ENCODE measurements at places on chromosomes 6 and 20.

DNA sequence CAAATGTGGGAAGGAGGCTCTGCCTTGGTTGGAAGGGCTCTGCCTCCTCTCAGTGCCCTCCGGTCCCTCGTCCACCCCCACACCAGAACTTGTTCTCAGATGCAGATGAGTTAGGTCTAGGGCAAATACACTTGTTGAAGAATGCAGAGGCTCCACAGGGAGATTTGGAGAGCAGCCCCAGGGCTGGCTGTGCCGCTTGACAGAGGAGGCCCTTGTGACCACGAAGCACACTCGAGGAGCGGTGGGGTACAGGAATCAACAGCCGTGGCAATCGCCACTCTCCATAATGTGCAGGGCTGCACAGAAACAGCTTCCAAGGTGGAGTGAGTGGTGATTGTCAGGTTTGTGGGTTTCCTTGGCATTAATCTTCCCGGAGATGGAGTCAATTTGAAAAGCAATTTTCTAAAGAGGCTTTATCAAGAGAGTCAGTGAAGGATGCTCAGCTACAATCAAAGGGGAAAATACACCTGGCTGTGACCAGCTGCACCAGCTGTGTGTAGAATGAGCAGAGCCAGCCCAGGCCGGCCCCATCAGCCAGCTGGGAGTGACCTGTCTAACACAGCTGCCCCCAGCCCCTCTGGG lies 59.5 kb downstream of the BFSP1 start:
- no peak for DNase-seq

DNA sequence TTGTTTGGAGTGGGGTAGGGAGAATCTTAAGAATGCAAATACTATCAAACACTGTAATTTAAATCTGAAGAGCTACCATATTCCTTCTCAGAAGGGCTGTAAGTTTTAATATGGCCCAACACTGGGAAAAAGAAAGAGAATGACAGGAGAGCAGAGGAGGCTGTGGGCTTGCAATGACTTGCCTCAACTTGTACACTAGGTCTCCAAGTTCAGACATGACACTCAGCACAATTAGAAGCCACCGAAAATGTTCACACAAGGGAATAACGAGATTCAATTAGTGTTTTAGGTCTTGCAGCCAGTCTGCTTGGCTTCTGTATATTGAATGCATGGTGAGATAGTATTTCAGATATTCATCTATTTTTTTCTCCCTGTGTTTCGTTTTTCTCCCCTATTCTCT lies 89.4 kb downstream of the HS3ST5 start:
- no peak for DNase-seq

- DNase-seq, result no peak
Observed at GRCh38 chr20:10264166-10264558, 45.5 kb downstream of the SNAP25 start.

GRCh38 chr6:89122625-89123024 lies 4.8 kb upstream of the SRSF12 start:
- DNase-seq, result no peak

DNA sequence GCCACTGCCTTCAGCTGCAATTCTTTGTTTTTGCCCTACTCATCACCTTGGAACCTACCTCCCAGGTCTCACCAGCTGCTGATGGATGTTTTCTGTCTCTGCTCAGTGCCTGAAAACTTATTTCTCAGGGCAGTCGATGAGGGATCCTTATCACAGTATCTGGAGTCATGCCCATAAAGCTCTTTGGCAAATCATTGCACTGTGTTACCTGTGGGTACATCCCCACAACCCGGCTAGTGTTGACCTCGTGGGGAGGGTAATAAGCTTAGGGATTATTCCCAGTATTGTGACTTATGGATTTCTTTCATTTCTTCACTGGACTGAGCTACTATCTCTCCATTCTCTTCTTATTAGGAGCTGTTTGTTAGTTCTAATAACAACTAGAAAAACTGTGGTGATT lies 91.7 kb downstream of the ELOVL5 start:
- no peak for DNase-seq

- DNase-seq, result no peak
Observed at GRCh38 chr6:161067749-161068148, 76.2 kb downstream of the MAP3K4 start.

GRCh38 chr6:85185977-85186376 lies 263.9 kb upstream of the NT5E start:
- DNase-seq, result no peak

- DNase-seq, result no peak
Observed at GRCh38 chr6:12047792-12048432, 35.8 kb downstream of the HIVEP1 start.

DNA sequence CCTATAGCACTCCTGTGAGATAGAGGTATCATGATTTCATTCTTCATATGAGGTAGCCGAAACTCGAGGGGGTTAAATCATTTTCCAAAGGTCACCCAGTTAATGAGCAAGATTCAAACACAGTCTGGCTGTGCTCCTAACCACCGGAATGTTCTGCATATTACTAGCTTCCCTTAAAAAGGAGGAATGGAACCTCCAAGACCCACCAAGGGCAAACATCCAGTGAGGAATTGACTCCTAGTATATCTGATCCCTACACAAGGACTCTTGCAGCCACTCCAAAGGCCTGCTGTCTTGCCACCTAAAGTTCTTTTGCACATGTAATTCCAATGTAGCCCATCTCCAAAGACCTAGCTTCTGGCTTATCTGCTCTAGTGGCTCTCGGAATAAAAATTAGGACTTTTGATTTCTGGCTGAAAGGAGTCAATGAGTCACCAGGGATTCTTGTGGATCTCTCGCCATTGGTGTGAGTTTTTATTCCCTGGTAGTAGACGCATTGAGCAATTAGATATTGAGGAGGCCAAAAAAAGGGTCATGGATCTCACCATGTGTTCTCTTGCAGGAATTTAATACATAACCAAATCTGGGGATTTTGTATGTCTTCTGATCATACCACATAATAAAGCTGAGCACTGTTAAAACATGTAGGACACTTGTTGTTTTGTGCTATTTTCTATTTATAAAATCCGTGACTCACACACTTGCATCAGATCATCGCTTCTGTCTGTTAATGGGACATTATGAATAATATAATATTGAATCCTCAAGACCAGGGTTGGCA lies 9.1 kb downstream of the BCAS1 start:
- no peak for DNase-seq

DNA sequence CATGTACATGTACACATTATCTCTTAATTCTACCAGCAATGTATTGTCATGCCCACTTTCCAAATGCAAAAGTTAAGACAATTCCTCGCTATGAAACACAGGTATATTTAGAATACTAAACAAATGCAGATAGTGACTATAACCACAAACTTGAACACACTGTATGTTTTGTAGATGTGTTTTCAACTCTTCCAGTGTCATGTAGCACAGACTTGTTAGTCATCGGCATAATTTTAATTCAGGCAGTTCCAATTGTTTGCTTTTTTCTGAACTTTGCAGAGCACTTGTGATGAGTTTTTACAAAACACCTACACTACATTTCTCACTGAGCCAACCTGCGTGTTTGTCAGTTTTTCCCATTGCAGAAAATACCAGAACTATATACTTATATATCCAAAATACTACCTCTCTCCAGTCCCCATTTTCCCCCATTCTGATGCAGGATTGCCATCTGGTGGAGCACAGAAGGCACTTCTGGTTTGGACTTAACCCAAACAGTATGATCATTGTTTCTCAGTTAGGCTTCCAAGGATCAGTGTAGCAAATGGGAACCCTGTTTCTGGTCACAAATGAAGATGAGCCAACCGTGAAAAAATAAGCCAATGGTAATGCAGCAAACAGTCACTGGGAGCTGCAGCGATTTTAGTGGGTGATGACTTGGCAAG lies 143.4 kb downstream of the ADGRB3 start:
- DNase-seq, result no peak

DNA sequence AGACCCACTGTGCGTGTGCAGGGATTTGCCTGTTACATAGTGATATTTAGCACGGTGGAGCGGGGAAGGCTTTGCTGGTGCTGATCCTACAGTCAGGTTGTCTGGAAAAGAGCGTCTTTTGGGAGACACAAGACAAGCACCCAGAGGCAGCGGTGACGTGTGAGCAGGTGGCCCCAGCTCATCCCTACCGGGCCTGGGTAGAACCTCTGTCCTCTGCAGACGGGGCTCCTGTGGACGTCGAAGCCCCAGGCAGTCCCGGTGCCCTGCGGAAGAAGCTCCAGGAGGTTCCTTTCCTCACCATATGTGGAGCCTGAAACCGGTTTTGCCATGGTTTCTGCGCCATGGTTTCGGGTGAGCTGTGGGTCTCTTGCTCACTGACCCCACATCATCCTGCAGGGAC lies 68.9 kb upstream of the AFDN start:
- no peak for DNase-seq

- DNase-seq, result no peak
Observed at GRCh38 chr20:42609618-42610017, 580.1 kb downstream of the PTPRT start.

- no peak for DNase-seq
Observed at GRCh38 chr6:150756173-150756572, 109.3 kb upstream of the MTHFD1L start.

DNA sequence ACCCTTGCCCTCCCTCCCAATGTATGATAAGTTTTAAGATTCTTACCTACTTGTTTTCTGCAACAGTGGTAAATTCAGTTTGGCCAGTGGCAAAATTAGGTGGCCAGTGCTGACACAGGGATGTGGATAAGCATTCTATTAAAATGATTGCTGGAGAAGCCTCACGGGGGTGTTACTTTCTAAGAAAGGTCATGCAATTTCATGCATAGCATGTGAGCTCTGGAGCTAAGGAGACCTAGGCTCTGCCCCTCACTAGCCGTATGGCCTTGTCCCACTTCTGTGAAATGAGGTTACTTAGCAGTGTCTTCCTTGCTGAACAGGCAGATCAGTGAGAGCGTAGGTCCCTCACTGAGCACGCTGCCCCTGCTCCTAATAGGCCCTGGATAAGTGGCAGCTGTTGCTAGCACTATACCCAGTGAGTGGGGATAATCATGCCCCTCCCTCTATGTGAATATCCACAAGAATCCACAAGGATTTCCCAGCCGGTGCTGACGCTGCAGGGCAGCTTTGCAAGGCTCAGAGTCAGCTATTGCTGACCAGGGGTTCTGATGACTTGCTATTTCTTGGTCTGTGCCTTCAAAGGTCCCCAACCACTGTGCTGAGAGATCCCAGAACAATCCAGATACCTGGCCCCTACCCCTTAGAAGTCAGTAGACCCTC lies 86.5 kb upstream of the MRPS10 start:
- no peak for DNase-seq

GRCh38 chr20:22385602-22386305 lies 198.6 kb downstream of the FOXA2 start:
- DNase-seq, result no peak

DNA sequence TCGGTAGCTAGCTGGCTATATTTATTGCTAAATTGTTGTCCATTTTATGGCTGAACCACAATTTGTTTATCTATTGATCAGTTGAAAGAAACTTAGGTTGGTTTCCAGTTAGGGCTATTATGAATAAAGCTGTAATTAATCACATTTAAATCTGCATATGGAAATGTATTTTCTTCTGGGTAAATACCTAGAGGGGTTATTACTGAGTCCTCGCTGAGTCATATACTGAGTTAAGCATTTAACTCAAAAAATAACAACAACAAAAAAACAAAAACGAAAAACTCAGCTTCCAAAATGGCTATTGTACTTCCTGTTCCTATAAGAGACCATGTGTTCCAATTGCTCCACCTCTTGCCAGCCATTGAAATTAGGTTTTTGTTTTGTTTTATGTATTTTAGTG lies 258.2 kb downstream of the TBC1D32 start:
- no peak for DNase-seq

GRCh38 chr20:40648210-40649072 lies 40.6 kb downstream of the MAFB start:
- no peak for DNase-seq

DNA sequence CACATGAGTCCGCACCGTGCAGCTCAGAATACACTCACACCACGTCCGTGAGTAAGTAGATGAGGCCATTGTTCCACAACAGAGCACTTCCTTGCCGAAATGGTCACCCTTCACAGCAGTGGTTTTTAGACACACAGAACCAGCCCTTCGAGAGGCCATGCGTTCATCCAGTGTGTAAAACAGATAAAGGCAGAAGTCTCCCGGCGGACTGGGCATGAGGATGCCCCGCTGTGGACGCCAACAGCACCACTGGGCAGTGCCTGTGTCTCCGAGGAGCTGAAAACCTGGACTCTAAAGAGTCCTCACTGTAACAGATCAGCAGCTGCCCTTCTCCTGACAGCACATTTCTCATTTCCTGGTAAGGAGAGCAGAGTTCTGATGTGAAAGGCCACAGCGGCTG lies 75.2 kb downstream of the WDR27 start:
- no peak for DNase-seq

GRCh38 chr6:117616391-117617209 lies 14.3 kb upstream of the GOPC start:
- DNase-seq, result peak; percentile 31

DNA sequence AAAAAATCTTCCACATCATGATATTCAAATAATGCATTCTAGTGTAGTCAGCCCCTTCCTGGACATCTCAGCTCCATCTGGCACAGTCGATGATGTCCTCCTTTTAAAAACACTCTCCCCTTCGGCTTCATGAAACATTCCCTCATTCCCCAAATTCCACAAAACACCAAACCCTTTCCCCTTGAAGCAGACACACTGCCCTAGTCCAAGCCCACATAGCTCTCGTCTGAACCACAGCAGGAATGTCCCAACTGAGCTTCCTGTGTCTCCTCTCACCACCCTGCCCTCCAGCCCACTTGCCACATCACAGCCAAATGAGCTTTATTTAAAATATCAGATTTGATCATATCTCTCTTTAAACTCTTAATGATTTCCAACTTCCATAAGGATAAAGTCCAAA lies 106.4 kb upstream of the CARMIL1 start:
- DNase-seq, result no peak

DNA sequence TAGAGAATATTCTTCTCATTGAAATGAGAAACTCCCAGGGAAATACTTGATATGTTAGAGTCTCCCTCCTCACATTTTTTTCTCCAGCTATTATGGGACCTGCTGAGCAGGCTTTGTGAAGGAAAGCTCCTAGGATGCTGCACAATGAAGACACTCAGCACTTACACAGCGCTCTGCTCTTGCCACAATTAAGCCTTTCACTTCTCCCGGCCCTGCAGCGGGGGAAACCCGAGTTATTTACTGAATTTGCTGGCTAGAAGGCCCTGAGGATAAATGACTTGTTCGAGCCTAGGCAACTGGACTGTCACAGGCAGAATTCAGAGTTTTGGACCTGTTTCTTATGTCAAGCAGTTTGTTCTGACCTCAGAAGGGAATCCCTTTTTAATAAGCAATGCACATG lies 102.0 kb downstream of the MAP3K7 start:
- DNase-seq, result no peak

GRCh38 chr6:139944976-139945375 lies 570.5 kb upstream of the CITED2 start:
- DNase-seq, result no peak

DNA sequence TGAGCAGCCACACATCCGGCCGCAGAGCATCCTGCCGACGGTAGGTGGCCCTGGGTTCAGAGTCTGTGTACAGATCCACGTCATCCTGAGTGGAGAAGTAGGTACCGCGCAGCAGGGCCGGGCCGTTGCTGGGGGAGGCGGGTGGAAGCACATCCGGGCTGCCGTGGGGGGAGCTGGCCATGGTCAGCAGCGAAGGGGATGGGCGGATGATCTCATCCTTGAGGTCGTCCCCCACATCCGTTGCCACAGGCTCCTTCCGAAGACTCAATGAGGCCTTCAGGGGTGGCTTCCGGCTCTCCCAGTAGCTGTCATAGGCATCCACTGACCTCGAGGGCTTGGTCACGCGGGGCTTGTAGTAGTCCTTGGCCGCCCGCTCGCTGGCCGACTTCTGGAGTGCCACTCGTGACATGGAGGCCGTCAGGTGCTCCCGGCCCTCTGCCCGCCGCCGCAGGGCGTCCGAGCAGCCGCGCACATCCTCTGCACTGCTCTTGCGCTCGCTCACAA lies 9.2 kb downstream of the SPATA2 start:
- DNase-seq, result no peak
